Stimulated activated CD8-positive, alpha-beta memory T cell treated with anti-CD3 and anti-CD28 coated beads, Interleukin-7, amount 100 ng/mL, for 24 hours (primary cell): ENCODE measurements at places on chromosomes 2 and 18.

- no peak for DNase-seq
Measured at GRCh38 chr2:152042636-152043615, 55.9 kb downstream of the CACNB4 start.

- DNase-seq: no peak
Measured at GRCh38 chr2:96860065-96861029, 2.5 kb upstream of the ANKRD39 start.

- no peak for DNase-seq
Measured at GRCh38 chr18:65548316-65548715, 202.5 kb upstream of the CDH7 start.

- DNase-seq: no peak
Measured at GRCh38 chr2:219017201-219017931, 23.9 kb downstream of the CFAP65 start.

GRCh38 chr2:105747991-105748390, 3.3 kb downstream of the NCK2 start:
- DNase-seq: no peak

DNA sequence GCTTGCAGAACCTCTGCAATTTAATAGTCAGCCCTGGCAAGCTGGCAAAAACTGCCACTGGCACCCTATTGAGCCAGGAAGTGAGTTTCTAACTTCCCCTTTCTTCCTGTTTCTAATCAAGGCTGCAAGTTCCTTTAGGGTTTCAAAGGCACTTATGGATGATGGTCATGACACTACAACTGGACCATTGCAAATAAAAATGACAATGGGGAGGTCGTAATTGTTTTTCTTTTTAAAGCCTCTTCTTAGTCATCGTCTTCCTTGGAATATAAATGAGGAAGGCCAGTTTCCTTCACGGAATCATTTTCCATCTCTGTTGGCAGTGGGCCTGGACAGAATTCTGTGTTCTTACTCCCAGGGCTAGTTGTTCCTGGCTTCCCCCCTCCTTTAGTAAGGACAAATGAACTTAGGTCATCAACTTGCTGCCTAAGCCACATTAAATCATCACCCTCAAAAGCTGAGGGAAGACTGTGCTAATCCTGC, 35.8 kb downstream of the SH3RF3 start:
- DNase-seq: no peak

DNA sequence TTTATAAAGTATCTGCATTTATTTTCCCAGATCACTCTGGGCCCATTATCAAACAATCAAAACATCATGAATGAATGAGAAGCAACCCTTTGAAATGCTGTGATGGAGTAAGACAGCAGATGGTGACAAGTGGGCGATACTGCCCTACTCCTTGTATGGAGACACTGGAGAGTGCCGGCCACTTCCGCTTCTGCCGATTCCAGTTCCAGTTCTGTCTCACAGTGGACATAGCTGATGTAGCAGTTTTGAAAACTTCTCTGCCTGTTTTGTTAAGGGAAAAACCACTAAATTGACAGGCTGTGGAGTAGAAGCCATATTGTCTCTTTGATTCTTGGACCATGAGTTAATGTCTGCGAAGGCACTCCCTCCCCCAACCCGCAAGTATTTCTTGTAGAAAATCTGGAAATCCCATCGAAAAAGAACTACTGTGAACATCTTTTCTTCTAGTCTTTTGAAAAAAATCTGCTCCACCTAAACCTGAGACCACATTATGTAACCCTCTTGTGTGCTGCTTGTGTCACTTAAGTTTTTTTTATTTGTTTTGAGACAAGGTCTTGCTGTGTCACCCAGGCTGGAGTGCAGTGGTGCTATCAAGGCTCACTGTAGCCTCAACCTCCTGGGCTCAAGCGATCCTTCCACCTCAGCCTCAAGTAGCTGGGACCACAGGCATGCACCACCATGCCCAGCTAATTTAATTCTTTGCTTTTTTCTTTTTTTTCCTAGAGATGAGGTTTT, 133.5 kb downstream of the TANC1 start:
- DNase-seq: no peak

GRCh38 chr2:69567157-69567908, 76.2 kb downstream of the AAK1 start:
- DNase-seq: no peak

DNA sequence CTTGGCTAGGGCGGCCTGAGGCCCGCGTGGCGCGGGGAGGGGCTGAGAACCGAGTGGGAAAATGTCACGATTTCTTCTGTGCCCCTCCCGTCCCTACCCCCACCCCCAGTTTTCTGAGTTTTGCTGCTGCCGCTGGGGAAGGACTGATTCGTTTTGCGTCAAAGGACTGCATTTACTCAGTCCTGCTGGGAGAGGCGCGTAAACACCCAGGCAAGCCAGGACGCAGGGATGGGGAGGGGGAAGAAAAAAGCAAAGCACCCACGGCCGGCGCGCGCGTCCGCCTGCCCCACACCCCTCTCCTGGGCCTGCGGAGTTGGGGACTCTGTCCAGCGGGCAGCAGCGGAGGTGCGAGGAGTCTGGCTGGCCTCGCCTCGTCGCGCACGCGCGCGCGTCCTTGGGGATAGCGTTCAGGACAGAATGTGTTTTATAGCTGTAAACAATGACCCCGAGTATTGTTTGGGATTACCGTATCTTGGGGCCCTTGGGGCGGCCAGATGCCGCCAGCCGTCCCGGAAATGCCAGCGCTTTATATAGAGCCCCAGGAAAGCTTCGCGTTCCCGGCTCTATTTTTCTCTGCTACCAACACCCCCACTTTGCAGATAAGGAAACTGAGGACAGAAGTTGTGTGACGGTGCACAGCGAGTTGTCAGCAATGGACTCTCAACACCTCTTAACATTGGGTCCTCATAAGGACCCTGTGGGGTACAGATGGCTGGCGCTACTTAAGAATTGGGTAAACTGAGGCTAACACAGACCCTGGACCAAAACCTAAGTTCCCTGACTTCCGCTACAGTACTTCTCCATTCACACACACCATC, 1.7 kb upstream of the FOSL2 start:
- no peak for DNase-seq
